ENCODE measurements at places on chromosomes 5 and 9.

GRCh38 chr5:126680191-126680817 lies 79.6 kb downstream of the PHAX start:
- DNase-seq: no peak

- DNase-seq: no peak
These were observed 146.1 kb upstream of the OTULINL start for GRCh38 chr5:14435481-14435880.

DNA sequence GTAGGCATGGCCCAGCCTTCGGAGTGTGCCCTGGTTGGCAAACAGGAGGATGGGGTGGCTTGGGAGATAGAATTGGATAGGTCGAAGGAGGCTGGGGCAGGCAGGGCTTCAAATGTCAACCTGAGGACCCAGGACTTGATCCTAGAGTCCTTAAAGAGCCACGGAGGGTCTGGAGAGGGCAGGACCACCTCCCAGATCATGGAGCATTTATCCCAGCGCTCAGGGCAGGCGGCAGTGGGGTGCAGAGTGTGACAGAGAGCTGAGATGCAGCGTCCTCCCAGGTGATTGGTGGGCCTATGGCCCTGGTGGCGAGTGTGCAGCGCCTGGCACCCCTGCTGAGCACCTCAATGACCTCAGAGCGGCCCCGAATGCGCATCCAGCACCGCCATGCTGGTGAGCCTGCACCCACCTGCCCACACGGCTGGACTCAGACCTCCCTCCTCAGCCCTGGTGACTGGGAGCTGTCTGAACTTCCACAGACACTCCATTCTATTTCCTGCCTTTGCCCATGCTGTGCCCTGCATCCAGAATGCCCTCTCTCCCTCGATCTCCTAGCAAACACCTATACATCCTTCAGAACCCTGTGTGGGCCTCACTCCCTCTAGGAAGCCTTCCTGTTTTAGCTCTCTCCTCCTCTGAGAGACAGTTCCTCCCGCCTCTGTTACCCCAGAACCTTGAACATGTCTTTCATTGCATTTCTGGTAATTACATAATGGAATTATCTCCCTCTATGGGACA lies 6.3 kb downstream of the ADGRD2 start:
- DNase-seq: no peak

- DNase-seq: no peak
These were observed 61.8 kb downstream of the COX7C start for GRCh38 chr5:86679529-86679928.

GRCh38 chr5:84343171-84343570 lies 41.5 kb downstream of the EDIL3 start:
- DNase-seq: no peak

GRCh38 chr5:33299621-33300208 lies 141.1 kb upstream of the TARS1 start:
- no peak for DNase-seq

All from stimulated activated CD8-positive, alpha-beta memory T cell treated with anti-CD3 and anti-CD28 coated beads, Interleukin-7, amount 100 ng/mL, for 1 hour (primary cell).